BE2C (cell line): ENCODE measurements at places on chromosomes 3 and 15.

DNA sequence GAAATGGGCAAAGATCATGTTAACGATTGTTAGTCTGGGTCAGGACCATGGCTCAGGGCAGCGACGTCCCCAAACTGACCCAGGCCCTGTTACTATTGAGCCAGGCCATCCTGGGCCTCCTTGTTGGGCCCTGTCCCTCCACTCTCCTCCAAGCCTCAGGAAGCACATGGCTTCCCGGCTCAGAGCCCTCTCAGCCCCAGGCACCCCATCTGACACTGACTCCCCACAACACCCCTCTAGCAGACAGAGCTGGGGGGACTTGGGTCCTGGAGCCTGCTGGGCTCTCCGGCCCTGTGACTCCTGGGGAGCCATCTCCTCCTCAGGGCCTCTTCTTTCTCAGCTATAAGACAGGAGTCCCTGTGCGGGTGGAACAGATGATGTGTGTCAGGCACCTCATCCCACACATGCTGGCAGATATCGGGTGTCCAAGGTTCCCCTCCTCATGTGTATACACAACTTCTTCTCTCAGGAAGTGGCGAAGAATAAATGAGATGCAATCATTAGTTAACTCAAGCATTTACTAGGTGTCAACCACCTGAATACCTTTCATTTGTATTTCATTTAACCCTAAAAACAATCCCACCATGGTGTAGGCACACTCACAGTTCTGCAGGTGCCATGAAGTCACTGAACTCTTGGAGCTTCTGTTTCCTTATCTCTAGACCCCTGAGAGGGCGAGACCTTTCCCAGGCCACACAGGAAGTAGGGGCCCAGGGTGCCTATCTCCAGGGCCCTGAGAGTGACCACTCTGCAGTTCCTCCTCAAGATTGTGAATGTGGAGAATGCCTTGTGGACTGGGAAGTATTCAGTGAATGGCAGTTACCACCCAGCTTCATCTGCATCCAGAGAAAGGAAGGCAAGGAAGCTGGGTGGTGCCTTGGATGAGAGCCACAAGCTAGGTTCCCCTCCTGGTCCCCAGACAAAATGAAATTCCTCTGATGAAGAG is 282.5 kb upstream of the TLE3 start:
- no peak for DNase-seq

DNA sequence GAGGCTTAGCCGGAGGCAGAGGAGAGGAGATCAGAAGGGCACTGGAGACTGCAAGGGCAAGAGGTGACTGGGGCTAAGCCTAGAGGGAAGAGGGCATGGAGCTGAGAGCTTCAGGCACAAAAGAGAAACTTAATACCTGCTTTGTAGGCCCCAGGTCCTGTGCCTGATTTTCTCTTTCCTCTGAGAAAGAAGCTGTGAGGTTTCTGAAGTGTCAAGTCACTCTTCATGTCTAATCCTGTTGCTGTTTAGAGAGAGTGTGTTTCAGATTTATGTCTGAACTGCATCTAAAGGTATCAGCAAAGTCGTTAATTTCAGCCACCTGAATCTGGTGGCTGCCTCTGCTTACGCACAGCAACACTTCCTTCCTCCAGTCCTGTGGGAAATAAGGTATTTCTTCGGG is 106.9 kb upstream of the RNU6-1 start:
- DNase-seq: no peak

- no peak for DNase-seq
Measured at GRCh38 chr3:151407928-151408327, 23.4 kb upstream of the P2RY12 start.

DNA sequence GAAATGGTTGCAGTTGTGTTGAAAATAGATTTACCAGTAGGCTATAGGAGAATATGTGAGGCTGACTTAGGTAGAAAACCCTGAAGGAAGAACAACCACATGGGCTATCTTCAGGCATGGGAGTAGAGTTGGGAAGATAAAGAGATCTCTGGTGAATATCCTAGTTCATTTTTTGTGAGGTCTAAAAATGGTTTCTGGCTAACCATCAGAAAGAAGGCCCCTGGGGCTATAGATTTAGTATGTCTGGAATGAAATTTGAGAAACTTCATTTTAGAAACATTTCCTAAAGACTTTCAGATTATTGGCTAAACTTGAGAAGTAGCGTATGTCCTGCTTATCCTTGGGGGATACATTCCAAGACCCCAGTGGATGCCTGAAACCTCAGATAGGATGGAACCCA is 148.2 kb downstream of the NAALADL2 start:
- DNase-seq: no peak

- DNase-seq: peak; percentile 45
Measured at GRCh38 chr3:15629860-15630597, 28.5 kb downstream of the BTD start.

DNA sequence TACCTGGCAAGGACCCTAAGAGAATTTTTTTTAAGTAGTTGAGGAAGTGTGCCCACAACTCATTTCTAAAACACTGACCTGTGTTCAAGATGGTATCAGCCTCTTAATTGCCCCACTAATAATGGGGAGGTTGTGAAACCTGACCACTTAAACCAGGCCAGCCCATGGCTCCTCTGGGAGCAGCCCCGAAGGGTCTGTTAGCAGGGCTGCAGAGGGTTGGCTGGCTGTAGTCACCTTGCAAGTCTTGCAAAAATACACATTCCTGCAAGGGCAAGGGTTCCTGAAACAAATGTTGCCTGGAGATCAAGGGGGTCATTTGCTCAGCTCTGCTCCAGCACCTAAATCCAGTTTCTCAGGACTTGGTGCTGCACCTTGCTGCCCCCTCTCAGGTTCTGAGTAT is 3.2 kb downstream of the IL17RD start:
- no peak for DNase-seq
